ENCODE measurements at places on chromosomes 3 and 15. TPM values are rescaled to one million over a fixed set of nuclear protein-coding genes. Genes with fewer than 3 reads are reported as not detected.
A peak's percentile ranks its signal among the peaks of the same experiment; 100 is the strongest.

AADAC gene
- total RNA-seq, result 0.39 TPM

CERS3 gene
- total RNA-seq, result not detected

LINGO1 gene
- total RNA-seq, result 9.4 TPM

RTP1 gene
- total RNA-seq, result not detected

NOX5 gene
- total RNA-seq, result 0.19 TPM

TRPC1 gene
- total RNA-seq, result 10.6 TPM

GYG1 gene
- 67.9 TPM for total RNA-seq

TM4SF18 gene
- total RNA-seq, result 6.7 TPM

CCDC191 gene
- 0.75 TPM for total RNA-seq

CDC25A gene
- 0.74 TPM for total RNA-seq

TUSC2 gene
- total RNA-seq, result 29.6 TPM

ZIC1 gene
- not detected for total RNA-seq

GRCh38 chr3:143354342-143354741, 234.8 kb downstream of the CHST2 start:
- DNase-seq, result no peak

- DNase-seq, result peak; percentile 83
Observed at GRCh38 chr3:183253528-183254486, 754 bp downstream of the B3GNT5 start.

GRCh38 chr3:116240261-116240660, 205.0 kb downstream of the LSAMP start:
- no peak for DNase-seq

DNA sequence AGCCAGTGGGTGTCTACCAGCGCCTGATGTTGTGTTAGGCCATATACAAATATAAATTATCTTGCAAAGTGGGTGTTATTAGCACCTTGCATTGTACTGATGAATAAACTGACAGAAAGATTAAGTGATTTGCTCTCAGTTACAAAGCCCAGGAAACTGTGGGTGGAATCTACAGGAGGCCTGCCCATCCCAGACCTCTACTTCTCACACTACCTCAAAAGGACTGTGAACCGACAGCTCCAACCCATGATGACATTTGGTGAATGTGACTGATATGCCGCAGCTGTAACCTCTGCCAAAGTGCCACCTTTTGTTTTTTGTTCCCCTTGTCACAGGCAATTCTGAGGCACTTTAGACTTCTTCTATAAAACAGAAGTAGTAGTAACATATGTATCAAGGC, 43.7 kb upstream of the KCNMB2 start:
- DNase-seq, result no peak

GRCh38 chr3:196220991-196221390, 4.7 kb downstream of the SLC51A start:
- DNase-seq, result no peak

DNA sequence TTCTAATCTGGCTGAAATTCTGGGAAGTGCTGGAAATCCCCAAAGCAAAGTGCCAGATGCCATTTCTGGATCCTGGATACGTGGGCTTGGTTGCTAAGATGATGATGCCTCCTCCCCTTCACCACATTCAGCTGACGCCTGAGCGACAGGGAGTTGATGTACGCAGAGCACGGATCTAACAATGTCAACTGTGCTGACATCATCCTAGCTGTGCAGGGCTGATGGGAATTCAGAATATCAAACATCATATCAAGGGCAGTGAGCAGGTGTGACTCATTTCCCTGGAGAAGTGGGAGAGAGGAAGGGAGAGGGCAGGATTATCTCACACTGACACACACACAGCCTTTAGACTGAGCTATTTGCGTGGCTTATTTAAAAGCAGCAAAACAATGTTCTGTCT, 92.6 kb upstream of the ZBTB20 start:
- peak; percentile 77 for DNase-seq

DNA sequence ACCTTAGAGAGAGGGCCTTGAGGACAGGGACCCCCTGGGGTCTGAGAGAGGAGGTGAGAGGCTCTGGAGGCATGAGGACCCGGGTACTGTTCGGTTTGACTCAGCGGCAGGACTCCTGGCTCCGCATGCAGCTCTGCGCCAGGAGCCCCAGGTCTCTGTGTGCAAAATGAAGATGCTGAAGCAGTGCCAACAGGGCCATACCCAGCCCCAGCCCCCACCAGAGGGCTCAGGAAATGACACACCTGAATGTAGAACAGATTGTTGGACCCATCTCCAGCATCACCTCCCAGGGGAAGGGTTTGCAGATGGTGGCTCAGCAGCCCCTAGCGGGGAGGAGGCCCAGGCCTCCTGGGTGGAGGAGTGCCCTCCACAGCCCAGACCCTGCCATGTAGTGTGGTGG, 30.2 kb downstream of the EPHB3 start:
- no peak for DNase-seq

GRCh38 chr3:136929977-136930670, 27.7 kb upstream of the IL20RB start:
- DNase-seq, result no peak

DNA sequence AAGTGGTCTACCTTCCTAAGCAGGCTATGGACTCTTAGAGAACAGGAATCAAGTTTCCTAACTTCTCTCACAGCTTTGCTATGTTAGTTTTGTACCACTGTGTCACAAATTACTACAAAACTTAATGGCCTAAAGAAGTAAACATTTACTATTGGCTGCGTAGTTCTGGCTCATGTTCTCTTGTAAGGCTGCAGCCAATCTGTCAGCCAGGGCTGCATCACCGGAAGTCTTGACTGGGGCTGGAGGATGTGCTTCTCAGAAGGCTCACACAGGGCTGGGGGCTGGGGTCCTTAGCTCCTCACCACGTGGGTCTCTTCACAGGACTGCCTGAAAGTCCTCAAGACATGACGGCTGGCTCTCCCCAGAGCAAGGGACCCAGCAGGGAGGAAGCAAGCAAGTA, 15.5 kb downstream of the STIMATE start:
- DNase-seq, result no peak

GRCh38 chr3:172601066-172601832, 78.0 kb upstream of the TNFSF10 start:
- no peak for DNase-seq

DNA sequence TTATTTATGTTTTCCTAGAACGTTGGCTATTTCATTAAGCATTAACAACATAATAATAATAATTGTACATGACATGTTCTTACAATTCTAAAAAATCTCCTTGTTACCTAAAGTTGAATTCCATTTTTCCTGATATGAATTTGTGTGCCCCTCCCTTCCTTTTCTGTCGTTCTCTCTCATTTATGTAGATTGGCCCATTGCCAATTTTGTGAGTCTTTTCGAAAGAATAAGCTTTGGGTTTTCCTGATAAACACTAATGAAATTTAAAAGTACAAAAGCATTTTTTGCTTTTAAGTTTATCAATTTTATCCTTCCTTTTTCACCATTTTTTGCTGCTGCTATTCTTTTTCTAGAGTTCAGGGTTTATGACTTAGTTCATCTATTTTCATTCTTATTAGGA, 44.9 kb downstream of the PRR23E start:
- no peak for DNase-seq

- no peak for DNase-seq
Observed at GRCh38 chr15:84894736-84895425, 10.4 kb downstream of the SLC28A1 start.

DNA sequence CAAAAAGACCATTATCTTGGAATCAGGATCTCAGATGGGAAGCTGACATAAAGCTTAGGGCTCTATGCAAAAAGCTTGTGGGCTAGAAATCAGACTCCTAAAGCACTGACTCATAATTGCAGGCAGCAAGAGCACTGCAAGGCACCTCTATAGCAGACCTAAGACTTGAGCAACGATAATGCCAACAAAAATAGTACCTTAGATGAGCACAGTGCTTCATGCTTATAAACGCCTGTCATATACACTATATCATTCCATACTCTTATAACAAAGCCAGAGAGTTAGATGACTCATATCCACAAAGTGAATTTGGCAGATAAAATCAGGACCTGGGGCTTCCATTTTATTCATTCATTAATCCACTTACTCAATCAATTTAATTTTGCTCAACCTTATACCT, 560.8 kb downstream of the MCTP2 start:
- no peak for DNase-seq

- no peak for DNase-seq
Observed at GRCh38 chr15:50181969-50182218, at the start of gene SLC27A2. TSS of gene SLC27A2 (plus strand) at chr15:50182196. CDS start at chr15:50182428, 232 bp downstream.

- DNase-seq, result no peak
Observed at GRCh38 chr3:165440380-165440779, 244.2 kb upstream of the SLITRK3 start.

DNA sequence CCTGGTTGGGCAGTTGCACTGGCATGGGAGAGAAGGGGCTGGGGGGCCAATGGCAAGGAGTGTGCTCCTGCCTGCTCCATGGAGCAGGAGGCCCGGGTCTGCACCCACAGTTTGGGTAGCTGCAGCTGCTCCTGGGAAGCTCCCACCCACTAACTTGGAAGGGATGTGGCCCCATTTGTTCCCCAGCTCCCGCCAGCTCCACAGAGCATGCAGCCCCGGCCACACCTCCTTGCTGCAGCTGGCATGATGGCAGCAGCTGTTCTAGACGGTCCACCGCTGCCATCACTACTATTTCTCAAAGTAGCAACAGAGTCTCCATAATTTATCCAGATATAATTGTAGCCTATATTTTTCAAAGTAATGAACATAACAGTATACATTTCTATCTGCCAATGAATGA, 65.8 kb downstream of the PIK3CB start:
- DNase-seq, result no peak

DNA sequence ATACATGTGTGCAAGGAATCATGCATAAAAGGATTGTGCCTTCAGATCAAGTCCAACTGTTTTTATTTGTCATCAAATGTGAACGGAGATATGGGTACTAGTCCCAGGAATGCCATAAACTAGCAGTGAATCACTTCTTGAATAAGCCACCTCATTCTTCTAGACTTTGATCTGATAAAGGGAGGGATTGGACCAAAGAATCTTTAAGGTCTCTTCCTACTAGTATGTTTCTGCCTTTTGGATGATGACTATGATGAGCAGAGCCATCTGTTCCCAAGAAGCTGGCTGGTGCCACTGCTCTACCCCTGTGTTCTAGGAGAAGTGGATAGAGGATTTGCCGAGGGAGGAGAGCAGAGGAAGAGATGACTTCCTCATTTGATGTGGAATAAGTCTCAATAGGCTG, 28.8 kb upstream of the UACA start:
- DNase-seq, result no peak

DNA sequence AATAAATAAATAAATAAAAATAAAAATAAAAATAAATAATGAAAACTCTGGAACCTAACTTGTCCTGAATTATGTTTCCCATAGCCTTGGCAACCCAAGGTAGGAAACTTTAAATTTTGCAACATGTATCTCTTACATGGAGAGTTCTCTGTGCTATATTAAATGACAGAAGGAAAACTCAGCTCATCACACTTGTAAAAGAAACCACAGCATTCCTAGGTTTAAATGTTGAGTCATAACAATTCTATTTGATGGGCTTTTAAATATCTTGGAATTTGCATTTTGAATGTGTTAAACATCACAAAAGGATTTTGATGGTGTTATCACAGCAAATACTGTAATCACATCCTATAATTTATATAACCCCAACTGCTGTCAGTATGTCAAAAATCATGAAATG, 144.2 kb downstream of the LRTM1 start:
- no peak for DNase-seq

GRCh38 chr15:83700082-83700481, 46.2 kb downstream of the ADAMTSL3 start:
- no peak for DNase-seq

- DNase-seq, result peak; percentile 74
Observed at GRCh38 chr3:14235912-14236295, 57.3 kb downstream of the LSM3 start.

- no peak for DNase-seq
Observed at GRCh38 chr3:166114448-166114847, 277.2 kb upstream of the BCHE start.

GRCh38 chr15:72183781-72184164, 13.8 kb downstream of the GRAMD2A start:
- no peak for DNase-seq

GRCh38 chr15:50241684-50242450, 23.7 kb downstream of the HDC start:
- DNase-seq, result no peak

DNA sequence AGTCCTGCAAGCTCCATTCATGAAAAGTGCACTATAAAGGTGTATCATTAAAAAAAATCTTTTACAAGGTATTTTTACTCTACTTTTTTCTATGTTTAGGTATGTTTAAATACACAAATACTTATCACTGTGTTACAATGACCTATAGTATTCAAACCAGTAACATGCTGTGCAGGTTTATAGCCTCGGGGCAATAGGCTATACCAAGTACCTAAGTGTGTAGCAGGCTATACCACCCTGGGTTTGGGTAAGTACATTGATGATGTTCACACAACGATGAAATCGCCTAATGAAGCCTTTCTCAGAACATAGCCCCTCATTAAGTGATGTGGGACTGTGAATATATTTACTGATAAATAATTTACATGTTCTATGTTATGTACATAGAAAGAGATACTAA, 104.6 kb downstream of the ATP1B3 start:
- no peak for DNase-seq

All from right atrium auricular region (tissue), 2 donors.